ENCODE measurements at places on chromosomes 11 and 22. TPM values are rescaled to one million over a fixed set of nuclear protein-coding genes. Genes with fewer than 3 reads are reported as not detected.

- DNase-seq = no peak
These were observed 34.0 kb upstream of the SLC22A25 start for GRCh38 chr11:63277345-63277943.

GRCh38 chr11:88016392-88017170, 158.7 kb downstream of the RAB38 start:
- DNase-seq = peak; percentile 92

DNA sequence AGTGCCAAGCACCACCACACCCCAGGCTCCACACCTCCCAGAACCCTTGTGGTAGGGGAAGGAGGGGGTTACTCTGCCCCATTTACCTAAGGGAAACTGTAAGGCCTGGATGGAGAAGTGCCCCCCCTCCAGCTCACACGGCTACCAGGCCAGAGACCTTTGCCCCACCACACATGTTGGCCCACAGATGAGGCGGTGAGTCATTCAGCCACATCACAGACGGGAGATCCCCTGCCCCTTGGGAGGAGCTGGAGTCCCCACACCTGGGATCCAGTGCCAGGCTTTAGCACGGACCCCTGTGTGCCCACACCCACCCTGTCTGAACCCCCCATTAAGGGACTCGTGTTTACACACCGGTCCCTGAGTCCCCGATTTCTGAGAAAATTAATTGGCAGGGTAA, 24.9 kb downstream of the CDKN1C start:
- DNase-seq = no peak

- no peak for DNase-seq
These were observed 648.5 kb downstream of the BRD1 start for GRCh38 chr22:49179175-49179574.

GRCh38 chr22:50505776-50506610, 1.5 kb downstream of the LMF2 start:
- DNase-seq = no peak

GRCh38 chr11:19546325-19546724, 166.3 kb upstream of the NAV2 start:
- DNase-seq = peak; percentile 14

- DNase-seq = no peak
These were observed 5.5 kb upstream of the SYT9 start for GRCh38 chr11:7246179-7246578.

- DNase-seq = no peak
These were observed 24.1 kb upstream of the ZDHHC13 start for GRCh38 chr11:19092850-19093249.

- no peak for DNase-seq
These were observed 26.5 kb downstream of the PGA5 start for GRCh38 chr11:61267437-61267841.

GRCh38 chr11:103364687-103365086, 255.5 kb downstream of the DYNC2H1 start:
- peak; percentile 27 for DNase-seq

DNA sequence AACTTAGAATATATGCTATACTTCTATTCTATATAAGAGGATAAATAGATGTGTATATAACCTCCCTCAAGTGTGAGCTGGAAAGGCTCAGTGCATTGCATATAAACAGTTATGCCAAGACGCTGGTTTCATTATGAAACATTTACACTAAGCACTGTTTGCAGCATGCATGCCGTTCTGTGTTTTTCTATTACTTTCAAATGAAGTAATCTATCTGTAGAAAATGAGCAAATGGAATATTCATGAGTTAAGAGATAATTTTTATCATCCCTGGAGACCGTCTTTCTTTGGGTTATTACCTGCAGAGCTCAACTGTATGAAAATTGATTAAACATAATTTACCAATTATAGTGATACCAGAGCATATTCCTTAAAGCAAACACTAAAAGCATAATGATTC, 925.7 kb upstream of the CCDC90B start:
- no peak for DNase-seq

GRCh38 chr11:36775130-36775529, 177.1 kb upstream of the RAG2 start:
- DNase-seq = no peak

DNA sequence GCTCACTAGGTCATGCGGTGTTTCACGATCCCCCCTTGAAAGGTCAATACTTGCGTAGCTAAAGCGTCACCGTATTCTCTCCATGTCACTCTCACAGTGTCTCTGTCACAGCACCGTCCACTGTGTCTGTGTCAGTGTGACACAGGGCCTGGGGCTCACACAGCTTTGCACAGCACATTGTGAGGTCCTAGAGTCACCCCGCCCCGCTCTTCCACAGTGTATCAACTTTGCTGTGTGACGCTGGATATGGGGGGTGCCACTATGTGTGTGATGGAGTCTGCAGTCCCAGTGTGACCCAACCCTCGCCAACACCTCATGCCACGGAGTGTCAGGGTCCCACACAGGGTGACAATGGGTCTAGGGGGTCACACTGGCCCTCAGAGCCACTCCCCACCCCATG, 583 bp downstream of the P4HA3 start:
- no peak for DNase-seq

DNA sequence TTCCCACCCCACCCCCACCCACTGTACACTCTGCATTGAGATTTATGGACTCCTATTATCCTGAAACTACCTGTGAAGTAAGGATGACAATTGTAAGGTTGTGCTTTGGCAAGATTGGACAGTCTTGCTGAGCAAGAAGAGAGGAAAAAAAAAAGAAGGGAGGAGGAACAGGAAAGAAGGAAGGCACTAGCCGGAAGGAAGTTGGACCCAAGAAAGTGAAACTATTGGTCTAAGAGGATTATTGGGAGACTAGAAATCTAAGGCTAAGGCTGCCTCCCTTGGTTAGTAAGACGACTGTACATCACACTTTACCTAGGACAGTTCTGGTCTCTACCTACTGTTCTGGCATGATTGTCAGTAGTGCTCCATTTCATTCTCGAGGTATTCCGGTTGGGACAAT, 12.1 kb upstream of the TRIM44 start:
- DNase-seq = no peak

- DNase-seq = peak; percentile 11
These were observed 60.6 kb upstream of the CRYBB3 start for GRCh38 chr22:25139062-25139461.

GRCh38 chr11:68077617-68078582, 39.1 kb downstream of the TCIRG1 start:
- no peak for DNase-seq

- no peak for DNase-seq
These were observed 505 bp downstream of the NUDT22 start for GRCh38 chr11:64226507-64227051.

The MYO18B gene
- total RNA-seq = 0.08 TPM

The PRRG4 gene
- 0.36 TPM for total RNA-seq

The SMC1B gene
- 0.09 TPM for total RNA-seq

The GPR83 gene
- total RNA-seq = not detected

The PDE2A gene
- 0.41 TPM for total RNA-seq

The CYB5R2 gene
- 11.2 TPM for total RNA-seq

The KCNQ1 gene
- total RNA-seq = not detected

The MFRP gene
- total RNA-seq = 0.08 TPM

The IGF2 gene
- total RNA-seq = 3.3 TPM
